ENCODE measurements at places on chromosomes 3 and 15.

- DNase-seq, result no peak
Observed at GRCh38 chr3:165191491-165191890, 4.7 kb downstream of the SLITRK3 start.

- DNase-seq, result no peak
Observed at GRCh38 chr3:160948273-160948672, 156.9 kb downstream of the B3GALNT1 start.

DNA sequence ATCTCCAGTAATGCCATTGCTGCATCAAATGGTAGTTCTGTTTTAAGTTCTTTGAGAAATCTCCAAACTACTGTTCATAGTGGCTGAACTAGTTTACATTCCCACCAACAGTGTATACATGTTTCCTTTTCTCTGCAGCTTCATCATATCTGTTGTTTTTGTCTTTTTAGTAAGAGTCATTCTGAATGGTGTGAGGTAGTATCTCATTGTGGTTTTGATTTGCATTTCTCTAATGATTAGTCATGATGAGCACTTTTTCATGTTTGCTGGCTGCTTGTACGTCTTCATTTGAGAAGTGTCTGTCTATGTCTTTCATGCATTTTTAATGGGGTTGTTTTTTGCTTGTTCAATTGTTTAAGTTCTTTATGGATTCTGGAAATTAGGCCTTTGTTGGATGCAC lies 10.2 kb upstream of the GCSAM start:
- DNase-seq, result no peak

- no peak for DNase-seq
Observed at GRCh38 chr3:152786977-152787681, 47.8 kb upstream of the P2RY1 start.

DNA sequence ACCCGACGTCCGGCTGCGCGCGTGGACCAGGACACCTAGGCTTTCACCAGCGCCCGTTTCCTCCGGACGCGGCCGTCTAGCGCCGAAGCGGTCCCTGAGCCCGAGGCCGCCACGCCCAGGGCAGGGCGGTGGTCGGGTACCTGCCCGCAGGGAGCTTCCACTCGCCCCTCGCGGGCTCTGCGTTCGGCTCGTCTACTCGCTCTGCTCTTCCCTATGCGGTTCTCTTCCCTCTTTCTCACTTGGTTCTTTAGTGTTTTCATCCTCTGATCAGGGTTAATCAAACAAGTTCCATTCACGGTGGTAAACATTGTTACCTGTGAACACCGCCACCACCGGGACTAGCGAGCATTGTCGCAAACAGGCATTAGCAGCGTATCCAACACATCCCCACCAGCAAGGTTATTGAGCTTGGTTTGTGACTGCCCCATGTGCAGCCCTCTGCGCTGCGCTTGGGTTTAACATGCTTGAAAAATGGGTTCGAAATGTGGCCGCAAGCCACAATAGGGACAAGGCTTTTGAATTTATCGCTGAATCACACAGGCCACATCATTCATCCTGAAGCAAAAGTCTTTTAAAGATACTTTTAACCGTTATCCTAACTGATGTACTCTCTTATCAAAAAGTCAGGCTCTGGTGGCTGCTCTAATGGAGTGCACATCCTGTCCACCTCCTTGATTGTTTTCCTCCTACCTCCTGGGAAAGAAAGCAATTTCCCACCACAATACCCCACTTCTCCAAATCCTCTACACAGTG lies 843 bp upstream of the CD47 start:
- peak; percentile 20 for DNase-seq

- DNase-seq, result no peak
Observed at GRCh38 chr15:89333959-89334509, 590 bp downstream of the POLG start.

DNA sequence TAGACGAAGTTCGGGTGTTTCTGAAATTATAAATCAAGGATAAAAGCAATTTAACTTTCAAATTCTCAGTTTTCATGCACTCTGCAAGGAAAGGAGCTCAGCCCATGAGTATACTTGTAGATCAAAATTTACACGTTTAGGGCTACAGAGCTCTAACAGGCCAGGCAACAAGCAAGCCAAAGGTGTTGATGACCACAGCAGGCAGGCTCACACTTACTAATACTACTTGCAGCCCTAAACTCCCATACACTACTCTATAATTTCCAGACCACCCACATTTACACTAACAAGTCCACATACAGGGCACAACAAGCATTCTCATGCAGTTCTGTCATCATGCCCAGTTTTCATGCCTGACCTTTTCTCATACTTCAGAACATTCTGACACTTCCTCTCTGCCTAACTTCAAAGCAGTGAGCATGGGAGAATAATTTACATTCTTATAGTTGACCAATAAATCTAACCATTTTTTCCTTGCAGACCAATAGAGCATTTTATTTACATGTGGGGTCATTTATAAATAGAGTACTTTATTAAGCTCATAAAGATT lies 124.7 kb upstream of the FRMD4B start:
- DNase-seq, result no peak

GRCh38 chr15:101009176-101009575 lies 90.0 kb downstream of the LRRK1 start:
- no peak for DNase-seq

GRCh38 chr3:10232137-10232536 lies 16.1 kb upstream of the TATDN2 start:
- no peak for DNase-seq

DNA sequence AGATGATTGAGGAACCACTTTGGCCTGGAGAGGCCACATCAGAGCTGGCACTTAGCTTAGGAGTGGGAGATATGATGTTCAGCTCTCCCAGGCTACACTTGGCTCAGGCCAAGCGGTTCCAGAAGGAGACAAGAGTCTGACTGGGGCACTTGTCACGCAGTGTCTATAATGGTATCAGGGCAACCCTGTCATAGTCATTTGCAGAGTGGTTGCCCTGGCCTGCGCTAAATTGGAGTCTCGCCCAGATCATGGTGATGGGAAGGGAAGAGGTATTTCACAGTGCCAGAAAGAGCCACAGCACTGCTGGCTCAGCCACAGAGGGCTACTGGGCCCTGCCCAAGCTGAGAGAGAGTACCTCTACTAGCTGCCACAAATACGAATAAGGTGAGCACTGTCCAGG lies 186.9 kb upstream of the CRBN start:
- no peak for DNase-seq

DNA sequence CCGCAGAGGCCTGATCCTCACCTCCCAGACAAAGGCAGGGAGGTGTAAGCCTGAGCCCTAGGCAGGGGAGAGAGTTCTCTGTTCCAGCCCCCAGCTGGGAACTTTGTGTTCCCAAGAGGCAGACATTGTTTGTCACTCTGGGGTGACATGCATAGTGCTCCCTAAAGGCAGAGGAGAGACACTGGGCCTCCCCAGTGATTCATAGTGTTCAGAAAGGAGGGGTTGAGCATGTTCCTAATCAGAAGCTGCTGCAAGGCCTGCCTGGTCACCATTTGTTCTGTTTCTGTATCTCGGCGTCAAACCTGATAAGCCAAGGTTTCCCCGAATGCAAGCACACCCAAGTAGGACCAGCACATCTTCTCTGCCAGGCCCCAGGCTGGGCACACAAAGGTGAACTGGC lies 24.0 kb upstream of the SLC6A6 start:
- DNase-seq, result no peak

- peak; percentile 12 for DNase-seq
Observed at GRCh38 chr3:52704611-52705437, 767 bp downstream of the GLT8D1 start.

GRCh38 chr3:33579840-33580239 lies 138.2 kb downstream of the CLASP2 start:
- no peak for DNase-seq

GRCh38 chr15:82018201-82018600 lies 27.6 kb downstream of the MEX3B start:
- DNase-seq, result no peak

DNA sequence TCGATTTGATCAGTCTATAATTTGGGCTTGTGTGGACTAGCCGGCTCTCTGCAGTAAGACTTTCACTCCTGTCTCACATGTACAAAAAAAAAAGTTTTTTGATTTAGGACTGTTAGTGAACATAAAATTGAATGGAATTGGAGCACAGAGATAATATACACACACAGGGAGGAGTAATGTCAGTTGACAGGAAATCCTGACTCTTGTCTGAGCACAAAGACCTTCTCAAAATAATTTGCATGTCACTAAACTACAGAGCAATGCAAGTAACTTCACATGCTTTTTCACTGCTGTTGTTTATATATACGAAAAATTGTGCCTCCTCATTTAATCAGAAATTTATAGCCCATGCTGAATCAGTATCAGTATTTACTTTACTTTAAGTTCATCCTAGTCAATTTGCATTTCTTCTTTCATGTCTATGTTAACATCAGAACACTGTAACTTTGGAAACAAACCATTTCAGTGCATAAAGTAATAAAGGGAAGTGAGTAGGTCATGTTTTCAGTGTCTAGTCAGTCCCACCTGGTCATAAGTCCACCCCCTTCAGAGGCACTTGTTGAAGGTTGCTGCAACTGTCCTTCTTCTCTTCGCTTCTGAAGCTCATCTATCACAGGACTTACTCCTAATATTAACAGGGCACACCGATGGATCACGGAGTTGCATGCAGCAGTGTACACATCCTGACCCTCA lies 115.8 kb downstream of the FBXL22 start:
- no peak for DNase-seq

- no peak for DNase-seq
Observed at GRCh38 chr15:48992545-48992944, 28.8 kb upstream of the SHC4 start.

GRCh38 chr3:46580675-46581074 lies 14.6 kb upstream of the LRRC2 start:
- no peak for DNase-seq

DNA sequence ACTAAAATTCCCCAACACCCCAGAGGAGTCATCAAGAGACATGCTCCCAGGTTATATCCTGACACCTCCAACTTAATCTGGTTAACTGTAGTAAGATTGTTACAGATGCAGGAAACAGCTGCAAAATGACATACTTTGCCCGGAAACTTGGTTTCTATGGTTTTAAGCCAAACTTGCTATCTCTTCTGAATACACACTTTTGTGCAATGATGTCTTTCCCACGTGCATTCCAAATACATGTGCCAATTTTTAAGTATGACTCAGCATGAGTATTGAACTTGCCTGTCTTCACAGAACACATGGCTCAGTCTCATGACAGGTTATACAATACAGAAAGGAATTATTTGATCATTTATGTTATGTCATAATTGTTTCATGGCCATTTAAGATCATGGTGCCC lies 207.0 kb upstream of the DCBLD2 start:
- no peak for DNase-seq

DNA sequence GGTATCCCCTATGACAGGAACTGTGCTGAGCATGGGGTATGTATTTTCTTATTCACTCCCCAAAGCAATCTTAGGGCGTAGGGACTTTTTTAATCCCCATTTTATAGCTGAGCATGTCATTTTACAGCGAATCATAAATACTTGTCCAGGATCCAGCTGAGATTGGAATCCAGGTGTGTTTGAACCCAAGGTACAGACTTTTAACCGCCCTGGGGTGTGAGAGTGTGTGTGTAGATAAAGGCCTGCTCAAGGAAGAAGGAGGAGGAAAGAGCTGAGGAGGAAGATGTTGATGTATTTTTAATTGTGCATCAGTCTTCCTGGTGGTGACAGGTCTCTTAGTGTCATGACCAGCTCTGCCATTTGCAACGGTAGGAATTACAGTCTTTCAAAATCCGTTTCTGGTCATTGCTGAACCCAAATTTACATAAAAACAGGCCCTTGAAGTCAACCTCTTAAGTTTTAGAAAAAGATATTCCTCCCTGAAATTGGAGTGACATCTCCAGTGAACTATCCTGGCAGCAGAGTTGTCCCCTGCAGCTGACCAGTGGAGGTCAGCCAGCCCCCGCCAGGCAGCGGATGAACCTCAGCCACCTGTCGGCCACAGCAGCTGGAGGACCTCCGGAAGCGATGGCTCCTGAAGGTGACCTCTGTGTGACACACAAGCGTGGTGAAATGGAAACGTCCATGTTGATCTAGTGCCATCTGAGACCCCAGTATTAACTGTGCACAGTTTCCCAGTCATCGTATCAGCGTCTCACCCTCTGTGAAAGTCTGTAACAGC lies 92.8 kb upstream of the MITF start:
- no peak for DNase-seq

- no peak for DNase-seq
Observed at GRCh38 chr3:47012342-47013230, 33.1 kb downstream of the NBEAL2 start.

GRCh38 chr15:88981244-88982215 lies 68.4 kb upstream of the MFGE8 start:
- peak; percentile 86 for DNase-seq
